ENCODE measurements at places on chromosomes 5 and 9.

DNA sequence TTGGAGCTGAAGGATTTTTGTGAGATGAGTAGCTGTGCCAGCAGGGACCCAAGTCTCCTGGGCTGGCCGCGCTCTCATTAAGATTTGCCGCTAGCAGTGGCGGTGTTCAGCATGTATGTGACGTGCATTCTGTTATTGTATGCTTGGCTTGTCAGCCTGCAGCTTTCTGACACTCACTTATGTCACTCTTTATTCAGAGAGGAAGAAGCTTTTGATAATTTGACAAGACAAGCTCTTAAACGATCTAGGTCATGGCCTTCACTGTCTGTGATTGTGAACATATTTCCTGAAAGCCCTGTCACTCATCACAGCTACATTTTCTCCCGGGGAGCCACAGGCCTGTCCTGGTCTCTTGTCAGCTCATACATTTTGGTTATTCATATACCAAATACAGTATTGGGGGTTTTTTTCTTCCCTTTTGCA is 98.2 kb upstream of the GRHPR start:
- DNase-seq = no peak

GRCh38 chr9:137273611-137274320 is 3.8 kb upstream of the TOR4A start:
- no peak for DNase-seq

GRCh38 chr9:122297512-122297911 is 32.8 kb downstream of the MRRF start:
- no peak for DNase-seq

- DNase-seq = no peak
Observed at GRCh38 chr9:88831713-88832407, 159.4 kb upstream of the S1PR3 start.

DNA sequence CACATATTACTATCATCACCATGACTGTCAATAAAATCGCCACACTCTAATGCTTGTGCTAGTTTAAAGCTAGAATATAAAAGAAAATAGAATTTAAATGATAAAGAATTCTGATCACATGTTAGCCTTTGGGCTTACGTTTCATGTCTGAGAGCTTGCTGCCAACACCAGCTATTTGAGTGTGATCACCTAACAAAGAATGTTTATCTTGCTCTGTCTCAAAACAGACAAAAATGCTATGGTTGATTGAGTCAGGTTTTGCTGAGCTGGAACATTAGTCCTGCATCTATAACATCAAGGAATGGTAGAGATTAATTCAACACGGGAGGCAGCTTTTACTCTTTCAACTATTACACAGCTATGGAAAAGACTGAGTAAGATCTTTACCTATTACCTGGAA is 50.7 kb downstream of the MSX2 start:
- DNase-seq = no peak

DNA sequence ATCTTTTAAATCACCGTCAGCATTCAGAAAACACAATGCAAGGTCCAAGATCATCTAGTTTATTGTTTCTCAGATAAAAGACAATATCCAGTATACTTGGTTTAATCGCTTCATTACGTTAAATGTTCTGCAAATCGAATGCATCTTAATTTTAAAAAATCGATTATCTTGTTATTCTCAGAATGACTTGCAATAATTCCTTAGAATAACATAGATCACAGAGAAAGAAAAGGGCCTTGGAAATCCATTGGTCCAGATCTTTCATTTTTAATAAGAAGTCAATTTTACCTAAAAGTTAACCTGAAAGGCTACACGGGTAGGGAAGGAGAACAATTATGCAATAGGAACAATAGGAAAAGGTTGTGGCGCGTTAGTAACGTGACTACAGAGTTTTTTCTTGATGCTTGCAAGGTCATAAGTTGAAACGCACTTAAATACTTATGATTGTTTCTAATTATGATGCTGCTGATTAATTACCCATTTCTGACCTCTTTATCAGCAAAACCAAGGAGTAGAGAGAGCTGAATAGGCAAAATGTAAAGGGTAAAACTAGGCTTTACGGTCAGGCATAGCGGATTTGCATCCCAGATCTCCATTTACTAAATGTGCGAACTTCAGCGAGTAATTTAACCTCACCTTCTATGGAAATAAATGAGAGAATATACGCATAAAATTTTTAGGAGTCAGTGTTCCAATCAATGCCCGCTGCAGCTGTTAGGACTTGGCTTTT is 769 bp upstream of the LYRM7 start:
- DNase-seq = no peak

- peak; percentile 94 for DNase-seq
Observed at GRCh38 chr5:125484742-125485641, 738.6 kb upstream of the ZNF608 start.

- no peak for DNase-seq
Observed at GRCh38 chr5:41980870-41981269, 55.8 kb downstream of the FBXO4 start.

GRCh38 chr9:79809316-79809876 is 237.6 kb downstream of the TLE4 start:
- no peak for DNase-seq
